Fibroblast of mammary gland (primary cell): ENCODE measurements at places on chromosomes 7 and 10.

GRCh38 chr7:90980545-90980944 lies 283.7 kb upstream of the FZD1 start:
- no peak for DNase-seq

DNA sequence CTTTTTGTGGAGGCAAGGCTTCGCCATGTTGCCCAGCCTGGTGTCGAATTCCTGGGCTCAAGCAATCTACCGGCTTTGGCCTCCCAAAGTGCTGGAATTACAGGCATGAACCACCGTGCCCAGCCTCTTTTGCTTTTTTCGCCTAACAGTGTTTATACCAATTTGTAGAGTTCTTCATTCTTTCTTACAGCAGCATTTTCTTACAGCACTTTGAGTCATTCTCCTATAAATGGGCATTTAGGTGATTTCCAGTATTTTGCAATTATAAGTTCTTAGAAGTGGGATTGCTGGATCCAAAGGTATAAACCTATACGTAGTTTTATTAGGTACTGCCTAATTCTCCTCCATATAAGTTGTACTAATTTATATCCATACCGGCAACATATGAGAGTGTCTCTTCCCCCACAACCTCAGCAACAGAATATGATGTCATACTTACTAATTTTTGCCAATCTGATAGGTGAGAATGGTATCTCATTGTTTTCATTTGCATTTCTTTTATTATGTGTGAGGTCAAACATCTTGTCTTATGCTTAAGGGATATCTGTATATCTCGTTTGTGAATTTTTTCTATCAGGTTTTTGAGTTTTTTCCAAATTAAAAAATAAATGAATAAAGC lies 39.1 kb downstream of the SUFU start:
- peak; percentile 20 for DNase-seq

DNA sequence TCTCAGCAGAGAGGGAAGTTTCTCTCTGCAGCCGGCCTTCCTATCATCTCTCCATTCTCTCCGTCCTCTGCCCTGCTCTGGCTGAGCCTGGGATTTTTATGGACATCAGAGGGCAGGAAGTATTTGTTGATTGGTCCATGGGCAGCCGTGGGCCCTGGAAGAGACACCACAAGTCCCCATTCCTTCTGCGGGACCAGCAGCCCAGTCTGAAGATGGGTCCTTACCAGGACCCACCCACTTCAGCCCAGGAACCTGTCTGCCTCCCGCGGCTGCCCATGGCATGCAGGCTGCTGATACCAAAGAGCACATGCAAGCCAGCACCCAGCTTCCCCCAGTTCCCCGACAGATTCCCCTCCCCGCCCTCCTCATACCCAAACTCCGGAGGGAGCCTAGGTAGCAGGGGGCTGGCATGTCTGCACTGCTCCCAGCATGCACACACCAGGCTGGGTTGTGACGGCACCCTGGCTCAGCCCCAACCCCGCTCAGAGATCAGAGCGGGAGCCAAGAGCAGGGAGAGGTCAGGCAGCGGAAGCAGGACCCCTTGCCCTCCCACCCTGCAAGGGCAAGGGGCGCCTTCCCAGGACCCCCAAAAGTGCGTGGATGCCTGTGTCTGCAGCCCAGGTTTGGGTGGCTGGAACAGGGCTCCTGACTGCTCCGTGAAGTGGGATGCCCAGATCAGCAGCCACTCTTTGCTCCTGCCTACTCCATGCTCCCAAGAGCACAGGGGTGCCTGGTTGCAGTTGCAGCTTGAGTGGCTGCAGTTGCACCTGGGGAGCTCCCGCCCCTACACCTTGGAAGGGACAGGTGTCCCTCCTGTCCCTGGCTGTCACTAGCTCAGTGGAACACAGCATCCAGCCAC lies 538.6 kb upstream of the POT1 start:
- no peak for DNase-seq

DNA sequence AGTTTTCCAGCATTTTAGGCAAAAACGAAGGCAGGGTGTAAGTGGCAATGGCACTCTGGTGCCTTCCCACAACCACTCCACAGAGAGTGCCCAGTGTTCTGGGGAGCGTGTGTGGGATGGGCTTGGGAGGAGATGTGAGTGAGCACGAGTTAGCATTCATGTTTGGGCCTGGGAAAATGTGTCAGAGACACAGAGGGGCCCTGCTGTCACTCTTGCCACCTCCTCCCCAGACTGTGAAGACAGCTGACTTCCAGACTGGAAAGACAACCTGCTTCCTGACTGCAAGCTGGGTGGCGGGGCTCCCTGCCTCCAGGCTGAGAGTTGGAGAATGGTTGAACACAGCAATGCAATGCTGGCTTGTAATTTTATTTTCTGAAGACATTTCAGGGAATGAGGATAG lies 454.5 kb upstream of the ZMIZ1 start:
- DNase-seq = no peak

GRCh38 chr7:38822549-38822948 lies 86.4 kb downstream of the VPS41 start:
- DNase-seq = peak; percentile 4

- no peak for DNase-seq
These were observed 55.5 kb upstream of the FAM171A1 start for GRCh38 chr10:15426558-15426957.

- peak; percentile 9 for DNase-seq
These were observed 105.1 kb upstream of the TCF7L2 start for GRCh38 chr10:112844681-112845544.

DNA sequence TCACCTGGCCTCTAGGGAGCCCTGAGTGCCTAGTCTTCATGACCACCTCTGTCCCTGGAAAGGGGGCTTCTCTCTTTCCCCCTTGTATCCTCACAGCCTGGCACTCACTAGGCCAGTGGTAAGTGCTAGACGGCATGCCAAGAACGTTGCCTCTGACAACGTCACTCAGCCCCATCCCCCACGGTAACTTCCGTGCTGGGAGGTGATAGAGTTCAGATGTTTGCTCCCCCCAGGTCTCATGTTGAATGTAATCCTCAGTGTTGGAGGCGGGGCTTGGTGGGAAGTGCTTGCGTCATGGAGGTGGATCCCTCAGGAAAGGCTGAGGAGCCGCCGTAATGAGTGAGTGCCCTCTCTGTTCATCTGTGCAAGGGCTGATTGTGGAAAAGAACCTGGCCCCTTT lies 343.3 kb upstream of the MKI67 start:
- no peak for DNase-seq

GRCh38 chr7:99362801-99363200 lies 11.7 kb upstream of the ARPC1B start:
- DNase-seq = peak; percentile 91

GRCh38 chr7:5344342-5344741 lies 61.6 kb downstream of the SLC29A4 start:
- DNase-seq = no peak

GRCh38 chr10:91061608-91062007 lies 140.7 kb upstream of the ANKRD1 start:
- no peak for DNase-seq

GRCh38 chr7:28018446-28018845 lies 162.1 kb downstream of the JAZF1 start:
- DNase-seq = peak; percentile 62

GRCh38 chr7:156785998-156786543 lies 106.9 kb downstream of the LMBR1 start:
- no peak for DNase-seq

DNA sequence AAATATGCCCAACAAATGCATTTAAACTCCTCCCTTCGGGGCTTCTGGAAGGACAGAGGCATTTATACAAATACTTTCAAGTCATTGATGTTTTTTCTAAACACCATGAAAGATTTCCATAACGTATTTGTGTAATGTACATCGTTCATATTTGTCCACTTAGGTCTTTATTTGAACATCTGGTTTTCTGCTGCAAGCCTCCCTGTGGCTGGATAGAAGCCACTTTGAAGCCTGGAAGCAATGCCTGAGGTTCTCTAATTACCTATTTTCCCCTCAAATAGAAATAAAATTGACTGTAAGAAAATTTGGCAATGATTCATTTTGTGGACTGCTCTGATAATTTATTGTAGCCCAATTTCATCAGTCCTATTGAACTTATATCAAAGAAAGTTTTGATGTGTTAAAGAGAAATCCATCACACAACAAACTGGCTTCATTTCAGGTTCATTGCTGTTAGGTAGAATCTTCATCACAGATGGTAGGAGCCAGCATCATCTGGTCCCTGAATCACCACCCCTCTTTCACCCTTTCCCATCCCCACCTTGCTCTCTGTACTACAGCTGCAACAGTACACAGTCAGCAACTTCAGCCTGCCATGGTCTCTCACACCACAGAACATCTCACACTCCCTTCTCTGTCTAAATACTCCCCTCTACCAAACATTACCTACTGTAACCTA lies 186.0 kb upstream of the MGMT start:
- no peak for DNase-seq

- no peak for DNase-seq
These were observed 116.7 kb downstream of the CHN2 start for GRCh38 chr7:29311314-29311713.

DNA sequence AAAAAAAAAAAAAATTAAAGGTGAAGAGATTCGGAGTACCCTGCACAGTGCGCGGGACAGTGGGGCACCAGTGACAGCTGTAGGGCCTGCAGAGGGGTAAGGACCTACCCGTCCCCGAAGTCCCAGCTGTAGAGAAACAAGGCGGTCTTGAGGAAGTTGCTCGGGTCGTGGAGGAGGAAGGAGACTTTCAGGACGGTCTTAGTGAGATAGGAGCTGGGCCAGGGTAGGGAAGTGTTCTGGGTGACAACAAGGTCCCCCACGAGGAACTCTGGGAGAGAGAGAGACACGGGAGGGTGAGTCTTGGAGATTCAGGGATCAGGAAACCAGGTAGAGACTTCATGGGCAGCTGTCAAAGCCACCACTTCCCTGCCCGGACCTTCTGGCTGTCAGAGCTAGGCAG lies 9.7 kb downstream of the TMEM130 start:
- DNase-seq = no peak

DNA sequence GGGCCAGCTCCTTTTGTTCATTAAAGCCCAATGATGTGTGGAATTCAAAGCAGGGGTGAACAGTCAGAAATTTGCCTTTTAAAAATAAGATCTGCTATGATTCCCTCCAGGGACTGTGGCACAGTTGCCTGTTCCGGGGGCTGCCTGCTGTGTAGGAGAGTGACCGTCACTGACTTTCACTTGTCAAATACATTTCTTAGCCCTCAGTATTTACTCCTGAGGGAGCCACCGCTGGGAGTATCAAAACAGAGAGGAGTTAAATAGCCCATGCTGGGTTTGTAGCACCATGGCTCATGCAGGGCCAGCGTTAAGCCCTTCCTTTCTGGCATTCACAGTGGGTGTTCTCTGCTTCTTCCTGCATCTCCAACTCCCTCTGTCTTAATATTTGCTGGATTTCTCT lies 897.8 kb downstream of the SORCS3 start:
- no peak for DNase-seq

GRCh38 chr10:71396711-71397295 lies at the start of gene CDH23:
Gene CDH23 (plus strand): TSS chr10:71396920. CDS start chr10:71439832, 42,912 bp downstream.
- DNase-seq = no peak

DNA sequence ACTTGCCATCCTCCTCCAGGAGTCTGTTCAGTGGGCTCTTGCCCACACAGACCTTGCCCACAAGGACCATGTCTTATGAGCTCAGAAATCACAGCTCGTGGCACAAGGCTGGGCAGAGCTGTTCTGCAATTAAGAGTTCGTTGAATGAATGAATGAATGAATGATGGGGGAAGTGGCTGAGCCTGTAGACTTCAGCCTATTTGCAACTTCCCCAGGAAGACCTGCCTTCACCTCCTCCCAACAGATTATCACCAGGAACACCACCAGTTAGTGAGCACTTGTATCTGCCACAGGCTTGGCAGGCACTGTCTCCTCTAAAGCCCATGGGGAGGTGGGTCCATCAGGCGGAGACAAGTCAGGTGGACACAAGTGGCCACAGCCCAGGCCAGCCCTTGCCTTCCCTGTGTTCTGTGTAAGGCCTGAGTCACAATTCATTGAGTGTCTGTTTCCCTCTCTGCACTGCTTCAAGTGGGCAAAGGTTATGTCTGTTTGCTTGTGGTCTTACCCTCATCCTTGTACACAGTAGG lies 1.8 kb upstream of the FGF8 start:
- DNase-seq = no peak
